Stimulated activated CD4-positive, alpha-beta T cell treated with anti-CD3 and anti-CD28 coated beads, Interleukin-1b, Interleukin-23, amount 100 ng/mL, for 1 hour (primary cell): ENCODE measurements at places on chromosomes 16 and 17.

- DNase-seq = no peak
Observed at GRCh38 chr16:86343796-86344585, 166.3 kb upstream of the FOXF1 start.

GRCh38 chr17:15398736-15399331 lies 57.4 kb upstream of the TEKT3 start:
- DNase-seq = no peak

DNA sequence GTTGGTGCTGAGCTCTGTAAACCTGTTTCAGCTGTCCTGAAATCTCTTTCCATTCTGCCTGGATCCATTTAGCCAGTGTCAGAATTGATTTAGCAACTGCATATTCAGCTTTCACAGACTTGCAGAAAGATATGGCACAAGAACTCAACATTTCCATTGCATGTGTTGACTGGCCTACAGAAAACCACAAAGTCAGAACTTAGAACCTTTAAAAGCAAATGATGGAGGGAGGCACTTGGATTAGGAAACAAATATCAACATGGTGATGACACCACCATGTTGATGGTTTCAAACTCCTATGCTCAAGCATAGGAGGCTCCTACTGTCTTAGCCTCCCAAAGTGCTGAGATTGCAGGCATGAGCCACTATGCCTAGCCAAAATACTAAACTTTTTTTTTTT lies 52.3 kb upstream of the ARL6IP1 start:
- DNase-seq = no peak

DNA sequence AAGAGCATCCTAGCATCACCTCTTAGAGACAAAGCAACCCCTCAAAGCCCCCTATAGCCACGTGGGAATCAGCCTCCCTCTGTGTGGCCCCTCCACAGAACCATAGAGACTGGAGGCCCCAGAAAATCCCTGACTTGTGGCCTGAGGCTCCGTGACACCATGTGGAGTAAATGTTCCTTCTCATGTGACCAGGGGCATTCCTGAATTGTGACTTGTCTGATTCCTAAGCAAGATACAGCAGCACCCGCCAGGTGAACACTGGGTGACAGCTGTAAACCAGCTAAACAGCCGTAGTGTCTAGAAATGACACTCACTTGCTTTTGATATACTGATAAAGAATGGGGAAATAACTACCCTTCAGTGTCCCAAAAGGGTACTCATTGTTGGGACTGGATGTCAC lies 79.0 kb downstream of the DYNLRB2 start:
- DNase-seq = no peak

GRCh38 chr17:77740481-77740880 lies 218.0 kb upstream of the TNRC6C start:
- DNase-seq = no peak

- no peak for DNase-seq
Observed at GRCh38 chr17:63399856-63400255, 46.2 kb downstream of the CYB561 start.

- no peak for DNase-seq
Observed at GRCh38 chr17:10117581-10118001, 80.8 kb downstream of the GAS7 start.

- DNase-seq = no peak
Observed at GRCh38 chr17:13114601-13115031, 96.8 kb upstream of the ELAC2 start.

- no peak for DNase-seq
Observed at GRCh38 chr17:81012574-81013447, 21.2 kb downstream of the CHMP6 start.

DNA sequence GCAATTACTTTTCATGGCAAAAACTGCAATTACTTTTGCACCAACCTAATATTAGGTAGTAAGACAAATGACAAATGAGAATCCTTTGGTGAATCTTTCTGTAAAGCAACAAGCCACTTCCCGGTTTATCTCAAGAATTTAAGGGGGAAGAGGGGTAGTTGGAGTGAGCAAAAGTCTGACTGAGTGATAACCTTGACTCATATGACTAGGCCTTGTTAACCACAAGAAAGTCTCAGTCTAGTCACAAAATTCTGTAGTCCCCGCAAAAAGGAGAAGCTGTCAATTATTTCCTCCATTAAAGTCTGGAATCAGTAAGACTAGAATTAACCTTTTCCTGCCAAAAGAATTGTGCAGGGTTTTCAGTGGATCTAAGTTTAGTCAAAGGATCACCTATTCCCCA lies 72.2 kb upstream of the GNAO1 start:
- no peak for DNase-seq

DNA sequence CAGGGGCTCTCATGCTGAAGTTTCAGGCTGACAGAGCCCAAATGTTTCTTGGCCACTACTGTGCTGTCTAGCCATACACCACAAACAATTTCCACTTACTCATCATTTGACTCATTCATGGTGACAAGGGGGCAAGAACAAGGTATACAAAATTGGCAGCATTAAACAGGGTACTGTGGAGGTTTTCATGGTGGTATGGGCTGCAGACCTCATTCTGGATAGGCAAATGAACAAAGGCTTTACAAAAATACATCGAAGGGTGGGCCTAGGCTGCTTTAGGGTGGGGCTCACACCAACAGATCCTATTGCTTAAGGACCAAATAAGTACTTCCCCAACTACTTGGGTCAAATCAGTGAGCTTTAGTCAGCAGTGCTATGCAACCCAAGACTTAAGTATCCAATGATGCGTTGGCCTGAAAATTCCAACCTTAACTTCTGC lies 53.0 kb downstream of the N4BP1 start:
- no peak for DNase-seq

DNA sequence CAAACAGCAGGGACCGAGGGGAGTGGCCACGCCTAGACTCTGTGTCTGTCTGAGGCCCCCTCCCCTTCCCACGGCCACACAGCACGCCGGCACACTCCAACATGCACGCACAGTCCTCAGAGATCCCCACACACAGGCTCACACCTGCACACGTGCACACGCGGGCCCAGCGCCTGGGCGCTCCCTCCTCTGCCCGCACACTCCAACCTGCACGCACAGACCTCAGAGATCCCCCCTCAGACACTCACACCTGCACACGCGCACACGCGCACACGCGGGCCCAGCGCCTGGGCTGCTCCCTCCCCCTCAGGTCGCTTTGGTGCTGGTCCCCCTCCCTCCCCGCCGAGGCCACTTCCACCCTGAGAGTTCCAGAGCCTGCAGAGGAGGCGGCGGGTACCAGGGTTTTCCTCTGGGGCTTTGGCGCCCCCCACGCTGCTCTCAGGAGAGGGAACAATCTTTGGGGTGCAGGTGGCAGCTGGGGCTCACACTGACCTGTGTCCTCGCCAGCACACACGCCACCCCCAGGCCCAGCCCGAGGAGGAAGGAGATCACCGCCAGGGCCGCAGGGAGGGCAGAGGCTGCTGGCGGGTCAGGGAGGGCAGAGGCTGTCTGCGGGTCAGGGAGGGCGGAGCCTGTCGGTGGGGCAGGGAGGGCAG lies 1.6 kb downstream of the CD7 start:
- DNase-seq = no peak

DNA sequence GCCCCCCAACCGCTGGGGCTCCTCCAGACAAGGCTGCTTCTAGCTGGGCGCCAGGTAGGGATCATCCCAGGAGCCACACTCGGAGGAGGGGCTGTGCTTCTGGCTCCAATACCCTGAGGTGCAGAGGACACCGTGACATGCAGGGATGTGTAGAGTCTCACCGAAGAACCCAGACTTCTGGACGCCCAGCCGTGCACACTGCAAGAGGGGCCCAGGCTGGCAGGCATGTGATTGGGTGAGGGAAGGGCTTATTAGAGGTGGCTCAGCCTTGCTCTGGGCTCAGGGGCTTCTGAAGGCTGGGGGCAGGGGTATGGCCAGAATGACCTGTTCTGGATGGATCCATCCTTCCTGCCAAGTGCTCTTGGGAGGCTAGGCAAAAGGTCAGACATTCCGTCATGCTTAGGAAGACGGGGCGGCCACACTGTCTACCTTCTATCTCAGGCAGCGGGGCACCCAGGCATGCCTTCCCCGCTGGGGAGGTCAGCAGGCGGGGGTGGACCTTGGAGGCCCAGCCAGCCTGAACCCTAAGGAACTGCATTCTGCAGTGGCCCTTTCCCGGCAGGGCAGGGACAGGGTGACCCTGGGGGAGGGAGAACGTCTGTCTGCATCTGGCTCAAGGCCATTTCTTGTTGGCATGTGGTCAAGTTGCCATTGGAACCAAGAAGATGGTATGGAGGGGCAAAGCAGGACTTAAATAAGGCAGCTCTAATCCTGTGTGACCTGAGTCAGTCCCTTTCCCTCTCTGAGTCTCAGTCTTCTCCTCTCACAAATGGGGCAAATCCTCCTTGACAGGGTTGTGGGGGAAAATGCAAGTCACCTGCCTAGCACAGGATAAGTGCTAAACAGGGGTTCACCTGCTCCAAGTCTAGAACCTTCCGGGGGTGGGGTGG lies 5.8 kb upstream of the ADGRG1 start:
- DNase-seq = no peak

DNA sequence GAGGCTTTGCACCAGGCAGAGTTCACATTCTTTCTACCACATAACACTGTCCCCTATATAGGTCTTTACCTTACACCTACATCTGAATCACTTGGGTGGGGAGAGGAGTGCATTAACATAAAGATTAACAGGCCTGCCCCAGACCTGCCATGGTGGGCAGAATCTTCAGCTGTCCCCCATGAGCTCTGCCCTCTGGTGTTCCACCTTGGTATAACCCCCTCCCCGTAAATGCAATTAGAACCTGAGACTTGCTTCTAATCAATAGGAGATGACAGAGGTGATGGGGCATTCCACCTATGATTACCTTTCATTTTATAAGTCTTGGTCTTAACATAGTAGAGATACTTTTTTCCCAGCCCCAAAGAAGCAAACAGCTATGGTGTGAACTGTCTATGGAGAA lies 20.4 kb upstream of the GRIN2A start:
- DNase-seq = no peak

- DNase-seq = no peak
Observed at GRCh38 chr17:41973408-41973811, 6.8 kb downstream of the CNP start.

GRCh38 chr16:6510261-6510660 lies 822.4 kb upstream of the RBFOX1 start:
- no peak for DNase-seq

GRCh38 chr17:51261024-51261963 lies 948 bp downstream of the UTP18 start:
- DNase-seq = peak; percentile 41

DNA sequence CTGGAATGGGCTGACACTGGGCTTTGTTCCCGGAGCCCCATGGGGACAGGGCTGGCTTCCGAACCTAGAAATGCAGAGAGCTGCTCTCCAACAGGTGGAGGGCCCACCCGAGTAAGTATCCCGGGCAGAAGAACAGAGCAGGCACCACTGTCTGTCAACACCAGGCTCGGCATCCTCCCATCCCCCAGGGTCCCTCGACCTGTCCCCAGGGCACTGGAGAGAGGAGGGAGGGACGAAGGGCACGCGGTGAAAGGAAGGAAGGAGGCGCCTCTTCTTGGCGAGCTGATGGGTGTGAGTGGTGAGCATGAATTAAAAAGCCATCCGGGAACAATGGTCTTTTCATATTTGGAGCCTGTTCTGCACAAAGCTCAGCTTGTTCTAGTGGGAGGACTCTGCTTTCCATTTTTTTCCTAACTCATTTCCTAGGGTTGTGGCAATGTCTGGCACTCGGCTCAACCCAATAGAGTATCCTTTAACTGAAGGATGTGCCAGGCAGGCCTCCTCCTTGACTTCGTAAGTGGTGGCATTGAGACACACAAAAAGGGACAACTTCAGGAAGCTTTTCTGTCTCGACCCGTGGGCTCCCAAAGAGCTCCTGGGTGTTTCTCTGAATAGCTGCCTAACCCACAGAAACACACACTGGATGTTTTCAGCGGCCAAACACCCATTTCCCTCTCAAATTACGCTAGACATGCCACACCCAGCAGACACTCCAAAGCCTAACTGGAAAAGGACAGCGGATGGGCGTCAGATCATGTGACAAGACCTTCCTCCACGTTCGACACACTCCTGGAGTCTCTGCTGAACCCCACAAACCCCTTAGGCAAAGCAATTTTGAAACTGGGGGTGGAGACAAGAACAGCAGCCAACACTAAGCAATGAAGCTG lies 47.7 kb downstream of the ZFHX3 start:
- DNase-seq = no peak

DNA sequence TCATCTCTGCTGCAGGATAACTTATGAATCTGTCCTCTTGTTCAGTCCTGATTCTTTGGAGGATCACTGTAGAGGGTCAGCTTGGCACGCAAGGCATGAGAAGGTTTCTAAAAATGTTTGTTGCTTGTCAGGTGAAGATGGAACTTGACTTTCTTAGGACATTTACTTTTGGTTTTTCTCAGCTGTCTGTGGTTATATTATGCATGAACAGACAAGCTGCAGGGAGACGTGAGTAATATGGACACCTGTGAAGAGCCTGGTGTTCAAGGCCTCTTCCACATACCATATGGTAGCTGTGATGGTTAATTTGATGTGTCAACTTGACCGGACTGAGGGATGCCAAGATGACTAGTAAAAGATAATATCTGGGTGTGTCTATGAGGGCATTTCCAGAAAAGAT lies 270.2 kb upstream of the CPHXL start:
- no peak for DNase-seq

GRCh38 chr16:28001642-28002041 lies 61.9 kb downstream of the GSG1L start:
- no peak for DNase-seq

- no peak for DNase-seq
Observed at GRCh38 chr16:53693320-53693719, 10.3 kb downstream of the RPGRIP1L start.

- peak; percentile 22 for DNase-seq
Observed at GRCh38 chr16:50210266-50211038, 55.9 kb upstream of the ADCY7 start.

- no peak for DNase-seq
Observed at GRCh38 chr16:84746875-84747274, 47.1 kb downstream of the USP10 start.

DNA sequence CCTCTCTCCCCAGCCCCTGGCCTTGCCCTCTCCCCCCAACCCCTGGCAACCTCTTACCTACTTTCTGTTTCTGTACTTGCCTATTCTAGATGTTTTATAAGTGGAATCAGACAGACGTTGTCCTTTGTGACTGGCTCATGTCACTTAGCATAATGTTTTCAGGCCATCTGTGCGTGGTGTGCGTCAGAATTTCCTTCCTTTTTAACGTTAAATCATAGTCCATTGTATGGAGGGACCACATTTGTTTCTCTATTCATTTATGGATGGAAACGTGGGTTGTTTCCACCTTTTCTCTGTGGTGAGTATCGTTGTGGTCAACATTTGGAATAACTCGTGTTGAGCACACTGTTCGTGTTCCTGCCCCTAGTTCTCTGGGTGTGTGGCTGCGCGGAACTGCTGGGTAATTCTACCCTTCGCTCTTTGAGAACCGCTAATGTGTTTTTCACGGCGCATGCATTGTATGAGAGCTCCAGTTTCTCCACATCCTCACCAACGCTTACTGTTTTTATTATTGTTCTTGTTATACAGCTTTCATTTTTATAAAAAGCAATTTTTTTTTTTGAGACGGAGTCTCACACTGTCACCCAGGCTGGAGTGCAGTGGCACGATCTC lies 26.3 kb downstream of the ACTG1 start:
- no peak for DNase-seq

- DNase-seq = no peak
Observed at GRCh38 chr16:13014476-13014875, 113.1 kb downstream of the SHISA9 start.
